ENCODE measurements at places on chromosomes 2 and 18.

DNA sequence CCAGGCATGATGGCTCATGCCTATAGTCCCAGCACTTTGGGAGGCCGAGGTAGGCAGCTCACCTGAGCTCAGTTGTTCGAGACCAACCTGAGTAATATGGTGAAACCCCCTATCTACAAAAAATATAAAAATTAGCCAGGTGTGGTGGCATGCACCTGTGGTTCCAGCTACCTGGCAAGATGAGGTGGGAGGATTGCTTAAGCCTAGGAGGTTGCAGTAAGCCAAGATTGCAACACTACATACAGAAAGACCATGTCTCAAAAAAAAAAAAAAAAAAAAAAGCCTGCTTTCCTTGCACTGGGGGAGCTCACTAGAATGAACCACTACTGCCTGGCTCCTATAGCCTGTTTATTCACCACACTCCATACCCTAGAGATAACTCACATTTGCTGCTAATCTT, 7.4 kb upstream of the MAT2A start:
- DNase-seq: no peak

DNA sequence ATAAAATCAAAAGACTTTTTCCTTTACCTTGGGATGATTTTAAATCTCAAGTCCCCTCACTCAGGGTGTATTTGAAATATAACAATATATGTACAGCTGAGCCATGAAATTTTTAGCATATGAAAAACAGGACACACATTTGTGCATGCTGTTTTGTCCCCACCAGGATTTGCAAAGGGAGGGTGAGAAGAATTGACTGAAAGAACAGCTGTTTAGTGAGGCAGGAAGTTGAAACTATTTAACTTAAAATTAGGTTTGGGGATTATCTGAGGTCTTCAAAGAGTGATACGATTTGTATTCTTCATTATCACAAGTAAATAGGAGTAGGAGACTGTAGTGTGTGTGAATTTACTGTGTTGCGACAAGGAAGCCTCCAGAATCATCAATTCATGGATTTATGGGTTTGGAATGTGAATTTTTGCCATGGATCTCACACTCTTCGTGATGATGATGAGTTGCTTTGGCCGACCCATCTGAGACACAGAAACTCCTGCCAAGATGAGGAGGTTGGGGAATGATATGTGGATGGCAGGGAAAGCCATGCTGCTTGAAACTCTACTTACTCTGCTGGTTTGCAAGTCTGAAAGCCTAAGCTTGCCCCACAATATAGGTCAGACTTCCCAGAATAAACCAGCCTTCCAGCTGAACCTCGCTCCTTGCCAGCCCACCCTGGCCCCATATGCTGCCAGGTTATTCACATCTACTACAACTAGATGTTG, 31.0 kb upstream of the SPATS2L start:
- DNase-seq: no peak

GRCh38 chr18:48804856-48805610, 145.7 kb downstream of the SMAD7 start:
- DNase-seq: no peak

GRCh38 chr2:240576436-240577205, 8.3 kb downstream of the RNPEPL1 start:
- DNase-seq: no peak
